CMK (cell line): ENCODE measurements at places on chromosomes 5 and 9.

DNA sequence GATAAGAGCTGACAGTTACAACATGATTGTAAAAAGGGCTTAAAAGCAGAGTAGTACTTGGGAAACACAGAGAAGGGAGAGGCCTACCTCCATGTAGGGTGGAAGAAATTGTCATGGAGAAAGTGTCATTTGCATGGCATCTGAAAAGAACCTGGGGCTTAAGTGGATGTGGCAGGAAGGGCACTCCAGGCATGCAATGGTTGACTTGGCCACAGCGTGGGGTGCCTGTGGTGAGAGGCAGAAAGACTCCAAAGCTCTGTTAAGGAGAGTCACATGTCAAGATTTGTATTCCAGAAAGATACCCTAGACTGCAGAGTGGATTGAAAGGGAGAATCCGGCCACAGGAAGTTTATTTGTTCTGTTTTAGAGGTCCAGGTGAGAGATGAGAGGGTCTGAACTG, 2.4 kb downstream of the POLR3G start:
- DNase-seq = no peak

- no peak for DNase-seq
Measured at GRCh38 chr9:95857124-95857523, 18.4 kb upstream of the ERCC6L2 start.

DNA sequence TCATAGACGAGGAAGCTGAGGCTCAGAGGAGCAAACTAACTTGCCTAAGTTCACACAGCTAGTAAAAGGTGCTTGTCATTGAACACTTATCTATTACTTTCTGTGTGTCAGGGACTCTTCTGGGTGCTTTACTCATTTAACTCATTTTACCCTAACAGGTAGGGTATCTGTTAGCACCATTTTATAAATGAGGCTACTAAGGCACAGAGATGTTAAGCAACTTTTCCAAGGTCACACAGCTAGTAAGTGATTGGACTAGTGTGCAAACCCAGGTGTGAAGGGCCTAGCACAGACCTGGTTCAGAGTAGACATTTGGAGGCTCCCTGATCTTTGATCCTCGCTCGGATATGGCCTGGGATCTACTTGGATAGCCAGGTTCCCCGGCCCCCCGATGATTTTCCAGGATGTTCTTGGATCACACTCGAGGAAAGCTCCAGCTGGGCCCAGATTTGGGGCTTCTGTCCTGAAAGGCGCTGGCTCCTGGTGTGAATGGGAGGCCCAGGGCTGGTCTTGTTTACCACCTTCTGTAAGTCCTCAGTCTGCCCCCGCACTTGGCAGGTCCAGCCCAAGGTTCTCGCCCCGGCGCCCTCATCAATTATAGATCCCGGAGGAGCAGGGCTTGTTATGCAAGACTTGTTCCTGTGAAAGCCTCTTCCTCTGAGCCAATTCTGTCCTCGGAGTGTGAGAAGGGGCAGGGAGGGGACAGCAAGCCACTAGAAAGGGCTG, 37.5 kb downstream of the GSN start:
- DNase-seq = no peak

DNA sequence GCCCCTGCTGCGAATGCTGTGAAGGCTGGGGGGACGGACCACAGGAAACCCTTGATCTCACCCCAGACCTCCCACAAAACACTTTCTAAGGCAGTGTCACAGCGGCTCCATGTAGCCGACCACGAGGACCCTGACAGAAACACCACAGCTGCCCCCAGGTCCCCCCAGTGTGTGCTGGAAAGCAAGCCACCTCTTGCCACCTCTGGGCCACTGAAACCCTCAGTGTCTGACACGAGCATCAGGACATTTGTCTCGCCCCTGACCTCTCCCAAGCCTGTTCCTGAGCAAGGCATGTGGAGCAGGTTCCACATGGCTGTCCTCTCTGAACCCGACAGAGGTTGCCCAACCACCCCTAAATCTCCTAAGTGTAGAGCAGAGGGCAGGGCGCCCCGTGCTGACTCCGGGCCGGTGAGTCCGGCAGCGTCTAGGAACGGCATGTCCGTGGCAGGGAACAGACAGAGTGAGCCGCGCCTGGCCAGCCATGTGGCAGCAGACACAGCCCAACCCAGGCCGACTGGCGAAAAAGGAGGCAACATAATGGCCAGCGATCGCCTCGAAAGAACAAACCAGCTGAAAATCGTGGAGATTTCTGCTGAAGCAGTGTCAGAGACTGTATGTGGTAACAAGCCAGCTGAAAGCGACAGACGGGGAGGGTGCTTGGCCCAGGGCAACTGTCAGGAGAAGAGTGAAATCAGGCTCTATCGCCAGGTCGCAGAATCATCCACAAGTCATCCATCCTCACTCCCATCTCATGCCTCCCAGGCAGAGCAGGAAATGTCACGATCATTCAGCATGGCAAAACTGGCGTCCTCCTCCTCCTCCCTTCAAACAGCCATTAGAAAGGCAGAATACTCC, 84.7 kb downstream of the GOLPH3 start:
- no peak for DNase-seq

GRCh38 chr9:115107701-115108100, 10.3 kb downstream of the TNC start:
- no peak for DNase-seq

DNA sequence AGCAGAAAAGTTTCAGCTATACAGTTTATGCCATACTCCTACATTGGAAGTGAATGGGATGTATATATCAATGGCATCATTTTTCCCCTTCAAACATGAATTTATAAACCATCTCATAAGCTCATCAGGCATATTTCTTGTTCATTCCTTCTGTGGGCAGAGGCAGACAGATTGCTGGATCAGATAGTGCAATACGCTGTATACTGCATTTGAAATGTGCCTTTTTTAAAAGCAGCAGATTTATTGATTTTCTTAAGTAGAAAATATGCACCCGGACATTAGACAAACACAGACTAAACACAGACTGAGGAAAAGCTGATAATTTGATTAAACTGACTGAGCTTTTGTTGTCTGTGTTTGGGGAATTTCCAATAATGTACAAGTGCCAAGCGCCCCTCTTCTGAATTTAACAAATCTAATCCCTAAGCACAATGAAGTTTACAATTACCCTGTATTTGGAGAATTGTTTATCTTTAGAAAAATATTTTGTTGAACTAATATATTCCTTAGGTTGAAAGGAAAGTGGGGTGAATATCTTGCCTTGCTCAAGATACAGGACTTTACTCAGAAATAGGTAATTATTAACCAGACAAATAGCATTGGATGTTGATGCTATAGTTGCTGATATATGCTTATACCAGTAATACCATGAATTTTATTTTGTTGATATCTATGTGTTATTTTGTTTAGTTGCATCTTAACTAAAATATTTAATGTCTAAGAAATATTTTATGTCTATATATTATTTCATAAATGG, 566.6 kb upstream of the MEF2C start:
- no peak for DNase-seq

- no peak for DNase-seq
Measured at GRCh38 chr5:179788193-179788854, 5.5 kb upstream of the LTC4S start.

DNA sequence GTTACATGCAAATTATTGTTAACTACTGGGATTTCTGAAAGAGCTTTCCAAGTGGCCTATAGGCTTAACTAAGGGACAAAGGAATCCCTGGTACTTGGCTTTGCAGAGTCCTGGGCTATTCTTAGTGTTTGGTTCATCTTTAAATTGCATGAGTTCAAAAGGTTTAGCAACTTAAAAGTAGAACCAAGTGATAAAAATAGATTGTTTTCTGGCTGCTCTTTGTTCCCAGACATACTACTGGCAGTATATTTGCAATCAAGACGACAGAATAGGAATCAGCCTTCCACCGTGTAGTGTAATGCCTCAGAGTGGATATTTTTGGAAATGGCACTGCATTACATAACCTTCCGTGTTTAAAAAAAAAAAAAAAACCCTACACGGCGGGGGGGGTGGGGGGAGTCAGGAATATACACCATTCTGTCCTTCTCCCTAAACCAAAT, 1.0 kb downstream of the NREP start:
- DNase-seq = no peak

GRCh38 chr9:134477927-134478326, 151.7 kb downstream of the RXRA start:
- DNase-seq = no peak

DNA sequence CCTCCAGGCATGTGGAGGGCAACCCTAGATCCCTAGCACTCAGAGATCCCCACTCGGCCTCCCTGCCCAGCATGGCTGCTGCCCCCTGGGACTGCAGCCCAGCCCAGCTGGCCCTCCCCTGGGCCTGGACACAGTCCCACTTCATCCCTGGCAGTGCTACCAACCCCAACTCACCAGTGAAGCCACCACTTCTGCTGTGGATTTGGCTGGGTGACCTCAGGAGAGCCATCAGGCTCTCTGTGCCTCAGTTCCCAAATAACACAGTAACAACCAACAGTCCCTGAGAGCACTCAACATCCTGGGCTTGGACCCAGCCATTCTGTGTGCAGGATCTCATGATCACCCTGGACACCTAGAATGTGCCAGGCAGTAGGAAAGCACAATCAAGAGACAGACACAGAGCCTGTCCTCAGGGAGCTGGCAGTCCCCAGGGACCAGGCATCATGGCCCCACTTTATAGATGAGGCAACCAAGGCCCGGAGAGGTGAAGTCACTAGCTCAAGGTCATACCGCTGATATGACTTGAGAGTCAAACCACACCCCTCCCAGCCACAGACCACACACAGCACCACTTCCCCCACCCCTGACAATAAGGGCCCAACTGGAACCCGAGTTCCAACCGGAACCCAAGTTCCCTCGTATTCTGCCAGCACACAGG, 4.7 kb upstream of the PSMB7 start:
- no peak for DNase-seq

DNA sequence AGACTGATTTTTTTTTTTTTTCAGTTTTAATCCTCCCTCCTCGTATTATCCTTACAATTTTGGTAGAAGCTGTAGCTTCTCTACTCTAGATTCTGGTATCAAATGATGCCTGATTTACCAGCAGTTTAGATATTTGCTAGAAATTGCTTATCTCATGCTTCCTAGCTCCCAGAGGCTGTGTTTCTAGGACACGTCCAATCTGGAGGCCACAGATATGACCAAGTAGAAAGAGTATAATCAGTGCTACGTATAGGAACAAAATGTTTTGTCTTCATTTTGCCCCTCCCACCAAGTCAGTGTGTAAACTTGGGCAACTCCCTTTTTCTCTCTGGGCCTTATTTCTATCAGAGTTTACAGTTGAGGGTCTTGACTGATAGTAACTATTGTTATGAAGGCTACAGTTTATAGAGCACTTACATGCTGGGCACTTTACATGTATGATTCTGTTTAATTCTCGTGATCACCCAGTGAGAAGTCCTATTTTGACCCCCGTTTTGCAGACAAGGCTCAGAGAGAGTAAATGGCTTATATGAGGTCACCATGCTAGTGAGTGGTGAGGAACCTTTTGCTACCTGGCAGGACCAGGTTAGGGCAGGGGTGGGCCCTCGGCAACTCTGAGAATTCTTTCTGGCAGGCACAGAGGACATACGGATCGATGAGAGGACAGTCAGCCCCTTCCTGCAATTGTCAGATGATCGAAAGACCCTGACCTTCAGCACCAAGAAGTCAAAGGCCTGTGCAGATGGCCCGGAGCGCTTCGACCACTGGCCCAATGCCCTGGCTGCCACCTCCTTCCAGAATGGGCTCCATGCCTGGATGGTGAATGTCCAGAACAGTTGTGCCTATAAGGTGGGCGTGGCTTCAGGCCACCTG, 7.6 kb downstream of the HDHD3 start:
- no peak for DNase-seq

DNA sequence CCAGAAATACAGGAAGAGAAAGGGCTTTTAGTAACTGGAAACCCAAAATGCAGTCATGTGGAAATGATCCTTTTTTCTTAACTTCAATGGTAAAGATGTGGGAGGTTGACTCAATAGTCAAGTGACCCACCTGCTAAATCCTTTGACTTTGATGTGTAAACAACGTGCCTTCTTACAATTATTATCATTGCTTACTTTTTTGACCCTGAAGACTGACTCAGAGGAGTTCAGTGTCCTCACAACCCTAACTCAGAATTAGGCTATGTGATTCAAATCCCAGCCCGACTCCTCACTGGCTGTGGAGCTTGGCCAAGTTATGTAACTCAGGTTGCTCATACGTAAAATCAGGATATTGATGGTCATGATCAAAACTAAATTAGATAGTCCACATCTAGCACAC, 27.9 kb downstream of the ANXA1 start:
- no peak for DNase-seq

DNA sequence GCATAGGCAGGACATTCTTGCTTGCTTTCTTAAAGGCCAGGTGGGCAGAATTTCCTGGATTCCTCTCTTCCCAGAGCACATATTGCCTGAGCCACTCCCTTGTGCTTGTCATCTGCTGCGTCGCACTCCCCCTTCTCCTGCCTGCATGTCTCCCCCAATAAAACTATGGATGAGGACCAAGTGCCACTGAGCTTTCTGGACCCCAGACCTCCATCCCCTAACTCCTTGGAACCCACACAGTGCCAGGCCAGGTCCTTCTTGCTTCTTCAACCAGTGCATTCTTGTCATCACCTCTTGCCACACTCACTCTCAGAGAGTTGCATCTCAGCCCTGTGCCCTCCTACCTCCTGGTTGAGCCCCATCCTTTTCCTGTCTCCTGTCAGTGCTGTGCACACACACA, 157.9 kb upstream of the PANK3 start:
- DNase-seq = no peak

DNA sequence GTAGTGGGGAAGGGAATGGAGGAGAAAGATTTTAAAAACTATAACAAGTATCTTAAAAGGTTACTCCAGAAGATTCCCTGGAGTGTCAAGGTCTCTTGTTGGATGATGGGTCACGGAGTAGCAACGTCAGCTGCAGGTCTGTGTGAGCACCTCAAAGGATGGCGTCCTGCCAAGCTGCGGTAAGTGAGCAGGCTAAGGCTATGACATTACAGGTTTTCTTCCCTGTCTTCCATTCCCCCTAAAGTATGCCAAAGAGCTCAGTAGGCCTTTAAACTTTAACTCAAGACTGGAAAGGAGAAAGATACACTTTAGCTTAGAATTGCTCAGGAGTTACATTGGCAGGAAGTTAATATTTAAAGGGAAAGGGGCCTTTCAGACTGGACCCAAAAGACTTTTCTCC, 17.5 kb downstream of the SPOCK1 start:
- DNase-seq = no peak

GRCh38 chr5:90267646-90268045, 141.9 kb downstream of the CETN3 start:
- DNase-seq = no peak

GRCh38 chr9:137506274-137506673, 43.9 kb downstream of the PNPLA7 start:
- no peak for DNase-seq

DNA sequence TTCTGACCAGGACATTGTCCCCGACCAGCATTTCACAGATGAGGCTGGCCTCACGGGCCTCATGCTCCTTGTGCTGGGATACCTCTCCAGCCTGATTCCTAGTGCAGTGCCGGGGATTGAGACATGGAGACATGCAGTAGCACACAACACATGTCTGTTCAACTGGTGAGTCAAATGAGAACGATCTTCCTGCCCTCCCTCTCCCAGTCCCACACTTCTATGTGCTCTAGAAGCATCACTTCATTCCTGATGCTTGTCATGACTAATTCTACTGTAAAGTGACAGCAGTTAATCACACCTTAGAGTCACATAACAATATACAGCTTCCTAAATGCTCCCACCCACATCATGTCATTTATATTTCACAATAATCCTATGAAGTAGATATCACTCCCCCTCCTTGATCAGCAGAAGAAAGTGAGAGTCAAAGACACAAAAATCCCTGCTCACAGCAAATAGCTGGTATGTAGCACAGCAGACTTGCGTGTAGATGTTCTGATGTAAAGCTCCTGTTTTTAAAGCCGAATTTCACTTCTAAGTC, 101.8 kb downstream of the CCDC192 start:
- DNase-seq = no peak
